Left lobe of liver (tissue), 2 donors: ENCODE measurements at places on chromosomes 16 and 17.

DNA sequence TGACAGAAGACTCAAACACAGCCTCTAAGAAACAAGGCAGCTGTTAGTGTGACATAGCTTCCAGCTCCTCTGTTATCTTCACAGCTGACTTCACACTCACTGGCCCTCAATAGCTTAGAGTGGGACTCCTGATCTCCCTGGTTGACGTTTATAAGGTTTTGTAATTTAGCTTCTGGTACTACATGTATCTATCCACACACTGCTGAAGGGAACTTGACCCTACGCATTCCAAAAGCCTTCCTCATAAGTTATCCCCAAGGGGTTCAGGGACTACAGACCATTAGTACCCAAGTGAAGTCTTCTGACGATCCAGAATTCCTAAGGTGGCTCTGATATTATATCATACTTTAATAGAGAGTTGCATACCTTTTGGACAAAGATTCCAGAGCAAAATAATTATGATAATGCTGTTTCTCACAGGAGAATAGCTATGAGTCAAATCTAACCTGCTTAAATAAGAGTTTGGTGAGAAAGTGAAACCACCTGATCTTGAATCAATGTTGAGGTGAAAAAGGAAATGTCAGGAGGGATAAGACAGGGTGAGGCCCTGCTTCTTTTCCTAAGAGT lies 14.5 kb downstream of the ACACA start:
- DNase-seq = no peak

DNA sequence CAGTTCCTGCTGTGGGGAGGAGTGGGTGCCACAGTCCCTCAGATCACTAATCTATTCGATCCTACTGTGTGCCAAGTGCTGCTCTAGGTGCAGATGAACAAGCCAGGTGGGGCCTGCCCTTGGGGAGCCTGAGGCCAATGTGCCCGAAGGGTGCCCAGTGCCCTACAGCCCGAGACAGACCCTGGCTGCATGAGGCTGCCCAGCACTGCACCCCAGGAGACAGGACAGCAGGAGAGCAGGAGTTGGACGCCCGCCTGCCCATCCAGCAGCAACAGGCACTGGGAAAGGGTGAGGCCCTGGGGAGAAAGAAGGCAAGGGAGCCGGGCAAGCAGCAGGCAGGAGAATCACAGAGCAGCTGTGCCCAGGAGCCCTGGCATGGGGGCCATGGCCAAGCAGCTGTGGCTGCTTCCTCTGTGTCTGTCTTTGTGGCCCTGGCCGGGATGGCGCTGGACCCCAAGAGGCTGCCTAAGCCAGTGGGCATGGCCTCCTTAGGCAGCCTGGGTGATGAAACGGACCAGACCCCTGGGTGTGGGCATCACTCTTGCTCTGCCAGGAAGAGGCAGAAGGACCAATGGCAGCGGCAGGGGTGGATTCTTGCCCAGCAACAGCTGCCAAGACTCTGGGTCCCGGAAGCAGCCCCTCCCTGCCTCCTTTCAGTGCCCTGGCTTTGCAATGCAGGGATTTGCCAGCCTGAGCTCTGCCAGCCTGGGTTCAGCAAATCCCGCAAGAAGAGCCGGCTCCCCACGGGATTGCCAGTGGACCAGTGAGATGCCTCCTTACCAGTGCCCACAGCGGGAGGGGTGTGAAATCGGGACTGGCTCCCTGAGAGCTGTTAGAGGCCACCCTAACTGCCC lies 179.6 kb upstream of the TNRC6C start:
- no peak for DNase-seq

- peak; percentile 88 for DNase-seq
These were observed 4.0 kb downstream of the NUPR1 start for GRCh38 chr16:28534542-28535373.

DNA sequence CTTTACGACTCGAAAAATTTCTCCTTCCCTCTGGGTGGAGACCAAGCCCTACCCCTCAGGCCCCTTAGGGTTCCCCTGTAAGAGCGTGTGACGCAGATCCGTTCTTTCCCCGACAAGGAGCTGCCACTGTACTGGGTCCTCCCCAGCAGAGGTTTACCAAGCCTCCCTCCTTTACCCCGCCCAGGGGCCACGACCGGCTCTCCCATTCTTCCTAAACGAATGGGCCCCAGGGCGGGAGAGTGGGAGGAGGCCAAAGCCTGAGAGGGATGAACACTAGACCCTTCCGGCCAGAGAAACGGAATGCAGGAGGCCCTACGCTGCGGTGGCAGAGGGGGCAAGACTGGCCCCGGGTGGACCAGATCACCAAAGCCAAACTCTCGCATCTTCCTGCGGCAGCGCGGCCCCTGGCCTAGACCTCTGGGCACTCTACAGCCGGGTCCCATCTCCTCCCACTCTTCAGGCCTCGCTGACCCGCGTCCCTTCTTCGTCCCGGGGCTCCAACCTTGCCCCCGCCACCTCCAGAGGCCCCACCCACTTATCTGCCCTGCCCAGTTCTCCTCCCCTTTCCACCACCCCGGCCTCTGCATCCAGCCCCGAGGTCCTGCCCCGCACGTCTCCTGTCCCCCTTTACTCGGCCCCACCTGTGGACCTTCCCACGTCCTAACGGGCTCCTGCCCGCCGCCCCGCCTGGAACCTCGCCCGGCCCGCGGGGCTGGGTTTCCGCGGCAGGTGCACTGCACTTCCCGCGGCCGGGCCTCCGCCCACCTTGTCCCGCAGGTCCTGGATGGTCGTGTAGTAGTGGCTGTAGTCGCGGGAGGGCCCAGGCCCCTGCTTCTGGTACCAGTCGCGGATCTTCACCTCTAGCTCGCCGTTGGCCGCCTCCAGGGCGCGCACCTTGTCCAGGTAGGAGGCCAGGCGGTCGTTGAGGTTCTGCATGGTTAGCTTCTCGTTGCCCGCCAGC lies 765 bp downstream of the KRT19 start:
- no peak for DNase-seq

- no peak for DNase-seq
These were observed 45.1 kb downstream of the IRX3 start for GRCh38 chr16:54241525-54241924.

GRCh38 chr17:8072341-8072728 lies 15.2 kb downstream of the ALOX12B start:
- no peak for DNase-seq

GRCh38 chr16:27431773-27432532 lies 30.0 kb downstream of the IL21R start:
- peak; percentile 16 for DNase-seq

GRCh38 chr17:9810100-9810949 lies 11.6 kb downstream of the GSG1L2 start:
- DNase-seq = no peak

GRCh38 chr17:81083125-81083765 lies 48.3 kb downstream of the BAIAP2 start:
- peak; percentile 96 for DNase-seq

DNA sequence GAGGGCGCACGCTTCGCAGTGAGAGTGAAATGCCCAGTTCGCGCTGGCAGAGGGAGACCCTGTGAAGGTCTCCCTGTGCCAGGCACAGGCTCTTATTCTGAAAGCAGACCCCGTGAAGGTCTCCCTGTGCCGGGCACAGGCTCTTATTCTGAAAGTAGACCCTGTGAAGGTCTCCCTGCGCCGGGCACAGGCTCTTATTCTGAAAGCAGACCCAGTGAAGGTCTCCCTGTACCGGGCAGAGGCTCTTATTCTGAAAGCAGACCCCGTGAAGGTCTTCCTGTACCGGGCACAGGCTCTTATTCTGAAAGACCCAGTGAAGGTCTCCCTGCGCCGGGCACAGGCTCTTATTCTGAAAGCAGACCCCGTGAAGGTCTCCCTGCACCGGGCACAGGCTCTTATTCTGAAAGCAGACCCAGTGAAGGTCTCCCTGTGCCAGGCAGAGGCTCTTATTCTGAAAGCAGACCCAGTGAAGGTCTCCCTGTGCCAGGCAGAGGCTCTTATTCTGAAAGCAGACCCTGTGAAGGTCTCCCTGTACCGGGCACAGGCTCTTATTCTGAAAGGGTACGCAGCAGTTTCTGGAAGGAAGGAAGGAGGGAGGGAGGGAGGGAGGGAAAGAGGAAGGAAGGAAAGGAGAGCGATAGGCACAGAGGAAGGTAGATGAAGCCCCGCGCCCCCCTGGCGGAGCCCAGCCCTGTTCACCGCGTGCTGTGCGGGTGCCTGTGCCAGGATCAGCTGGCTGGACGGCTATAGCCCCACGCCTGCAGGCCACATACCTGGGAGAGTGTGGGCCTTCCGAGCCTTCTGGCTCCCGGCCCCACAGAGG lies 55.3 kb downstream of the WDR45B start:
- DNase-seq = peak; percentile 80

DNA sequence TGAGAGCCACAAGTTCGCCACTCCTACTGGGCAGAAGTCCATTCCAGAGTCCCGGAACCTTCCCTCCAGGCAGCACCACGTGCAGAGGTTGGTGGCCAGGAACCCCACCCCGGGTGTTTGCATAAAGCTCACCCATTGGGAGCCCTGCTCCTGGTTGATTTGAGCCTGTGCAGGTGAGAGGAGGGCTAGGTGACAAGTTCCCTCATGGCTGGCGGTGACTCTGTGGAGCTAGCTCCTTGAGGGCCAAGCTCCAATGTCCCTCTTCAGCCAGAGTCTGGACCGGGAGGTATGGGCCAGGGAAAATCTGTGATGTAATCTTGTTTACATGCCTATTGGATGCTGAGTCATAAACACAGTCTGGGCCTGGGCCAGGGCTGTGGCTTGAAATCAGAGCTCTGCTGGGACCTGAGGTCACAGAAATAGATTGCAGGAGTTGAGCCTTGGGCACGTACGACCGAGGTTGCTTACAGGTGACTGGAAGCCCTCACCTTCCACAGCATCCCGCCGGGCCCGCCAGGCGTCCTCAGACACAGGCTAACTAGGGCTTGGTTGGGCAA lies 118.9 kb downstream of the AATF start:
- DNase-seq = peak; percentile 87

DNA sequence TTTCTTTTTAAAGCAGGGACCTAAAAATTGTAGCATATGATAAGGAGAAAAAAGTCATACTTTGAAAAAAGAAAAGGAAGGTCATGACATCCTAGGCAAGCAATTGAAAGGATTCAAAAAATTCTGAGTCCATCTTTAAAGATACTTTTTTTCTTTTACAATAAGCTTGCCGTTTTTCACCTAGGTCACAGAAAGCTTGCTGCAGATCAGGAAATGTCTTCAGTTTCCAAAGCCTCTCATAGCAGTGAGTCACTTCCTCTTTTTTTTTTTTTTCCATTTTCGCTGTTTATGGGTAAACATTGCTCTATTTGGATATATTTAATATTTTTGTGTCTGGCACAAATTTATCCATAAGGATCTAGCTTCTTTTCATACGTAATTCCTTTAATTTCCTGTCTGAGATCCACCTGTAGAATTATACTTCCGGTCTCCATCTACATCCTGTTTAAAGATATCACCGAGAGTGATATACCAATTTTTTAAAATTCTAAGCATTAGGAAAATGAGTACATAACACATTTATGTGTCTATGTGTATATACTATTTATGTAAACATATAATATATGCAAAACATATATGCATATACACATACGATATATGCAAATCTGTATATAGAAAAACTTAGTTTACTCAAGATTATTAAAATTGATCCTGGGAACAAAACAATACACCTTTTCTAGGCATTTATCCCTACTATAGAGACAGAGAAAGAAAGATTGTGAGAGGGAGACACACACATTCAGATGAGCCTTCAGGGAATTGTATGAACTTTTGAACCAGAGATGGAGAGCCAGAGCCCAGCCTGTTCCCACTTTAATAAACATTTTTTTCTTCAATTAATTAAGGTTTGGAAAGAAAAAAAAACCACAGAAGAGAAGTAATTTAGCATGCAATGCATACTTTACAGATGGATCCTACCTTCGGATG lies 134.4 kb downstream of the SKAP1 start:
- DNase-seq = no peak

DNA sequence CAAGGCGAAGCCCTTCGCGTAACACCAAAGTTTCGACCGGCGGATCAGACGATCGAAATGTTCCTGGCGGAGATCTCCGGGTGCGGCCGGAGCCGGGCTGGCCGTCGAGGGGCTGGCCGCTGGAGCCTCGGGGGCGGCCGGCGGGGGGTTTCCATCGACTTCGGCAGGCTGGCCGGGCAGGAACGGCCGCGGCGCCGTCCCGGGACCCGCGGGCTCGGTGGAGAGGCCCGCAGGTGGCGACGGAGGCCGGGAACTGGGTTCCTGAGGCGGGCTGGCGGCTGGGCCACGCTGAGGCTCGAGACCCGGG lies 1.1 kb downstream of the EPOP start:
- DNase-seq = peak; percentile 55

DNA sequence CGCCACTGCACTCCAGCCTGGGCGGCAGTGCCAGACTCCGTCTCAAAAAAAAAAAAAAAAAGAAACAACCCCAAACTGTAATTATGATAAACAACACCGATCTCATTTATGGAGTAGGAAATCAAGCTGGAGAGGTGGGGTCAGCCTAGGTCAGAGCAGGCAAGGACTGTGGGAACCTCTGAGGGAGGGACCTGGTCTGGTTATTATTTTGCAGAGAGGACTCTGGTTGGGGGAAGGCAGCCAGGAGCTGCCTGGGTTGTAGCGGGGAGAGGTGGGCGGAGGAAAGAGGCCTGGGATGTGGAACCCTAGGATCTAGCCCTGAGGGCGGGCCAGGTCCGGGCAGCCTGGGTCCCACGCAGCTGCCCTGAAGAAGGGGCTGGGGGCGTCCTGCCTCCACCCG lies 10.9 kb upstream of the HS3ST6 start:
- no peak for DNase-seq

GRCh38 chr16:49639739-49640431 lies 216.0 kb downstream of the ZNF423 start:
- DNase-seq = no peak

DNA sequence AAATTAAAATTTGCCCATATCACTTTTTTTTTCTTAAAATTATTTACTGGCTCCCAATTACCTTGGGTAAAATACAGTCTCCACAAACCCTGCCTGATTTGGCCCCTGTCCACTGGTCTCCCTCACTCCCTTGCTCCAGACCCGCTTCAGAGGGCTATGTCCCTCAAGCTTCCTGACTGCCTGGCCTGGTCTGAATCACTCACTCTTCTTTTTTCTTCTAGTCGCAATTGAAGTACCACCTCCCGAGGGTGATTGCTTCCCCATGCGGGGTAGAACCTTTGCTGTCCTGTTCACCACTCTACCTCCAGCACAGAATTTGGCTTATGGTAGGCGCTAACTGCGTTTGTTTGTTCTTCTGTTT lies 598 bp upstream of the PGAP3 start:
- no peak for DNase-seq

GRCh38 chr17:52024300-52024870 lies 134.1 kb downstream of the CA10 start:
- no peak for DNase-seq

- DNase-seq = no peak
These were observed 79.0 kb downstream of the C16orf78 start for GRCh38 chr16:49452578-49452977.

- no peak for DNase-seq
These were observed 3.1 kb downstream of the SLC43A2 start for GRCh38 chr17:1625581-1625980.

- no peak for DNase-seq
These were observed 29.0 kb downstream of the WDR45B start for GRCh38 chr17:82619211-82619610.

GRCh38 chr16:84471316-84471715 lies 33.1 kb downstream of the MEAK7 start:
- peak; percentile 37 for DNase-seq

GRCh38 chr16:49342336-49343265 lies 31.0 kb upstream of the C16orf78 start:
- DNase-seq = no peak
